Nephron progenitor cell (in vitro differentiated cells): ENCODE measurements at places on chromosomes 2 and 18.

DNA sequence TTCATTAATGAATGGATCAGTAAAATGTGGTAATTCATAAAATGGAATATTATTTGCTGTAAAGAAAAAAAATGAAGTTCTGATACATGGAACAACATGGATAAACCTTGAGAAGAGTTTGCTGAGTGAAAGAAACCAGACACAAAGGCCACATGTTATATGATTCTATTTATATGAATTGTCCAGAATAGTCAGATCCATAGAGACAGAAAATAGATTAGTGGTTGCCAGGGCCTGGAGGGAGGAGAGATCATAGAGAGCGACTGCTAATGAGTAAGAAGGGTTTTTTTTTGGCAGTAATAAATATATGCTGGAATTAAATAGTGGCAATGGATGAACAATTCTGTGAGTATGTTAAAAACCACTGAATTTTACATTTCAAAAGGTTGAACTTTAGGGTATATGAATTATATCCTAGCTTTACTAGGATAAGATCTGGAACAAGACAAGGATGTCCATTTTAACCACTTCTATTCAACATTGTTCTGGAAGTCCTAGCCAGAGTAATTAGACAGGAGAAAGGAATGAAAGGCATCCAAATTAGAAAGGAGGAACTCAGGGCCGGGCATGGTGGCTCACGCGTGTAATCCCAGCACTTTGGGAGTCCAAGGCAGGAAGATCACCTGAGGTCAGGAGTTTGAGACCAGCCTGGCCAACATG lies 48.8 kb downstream of the MAPRE2 start:
- DNase-seq: no peak

GRCh38 chr18:78822949-78823285 lies 156.7 kb upstream of the SALL3 start:
- DNase-seq: no peak

DNA sequence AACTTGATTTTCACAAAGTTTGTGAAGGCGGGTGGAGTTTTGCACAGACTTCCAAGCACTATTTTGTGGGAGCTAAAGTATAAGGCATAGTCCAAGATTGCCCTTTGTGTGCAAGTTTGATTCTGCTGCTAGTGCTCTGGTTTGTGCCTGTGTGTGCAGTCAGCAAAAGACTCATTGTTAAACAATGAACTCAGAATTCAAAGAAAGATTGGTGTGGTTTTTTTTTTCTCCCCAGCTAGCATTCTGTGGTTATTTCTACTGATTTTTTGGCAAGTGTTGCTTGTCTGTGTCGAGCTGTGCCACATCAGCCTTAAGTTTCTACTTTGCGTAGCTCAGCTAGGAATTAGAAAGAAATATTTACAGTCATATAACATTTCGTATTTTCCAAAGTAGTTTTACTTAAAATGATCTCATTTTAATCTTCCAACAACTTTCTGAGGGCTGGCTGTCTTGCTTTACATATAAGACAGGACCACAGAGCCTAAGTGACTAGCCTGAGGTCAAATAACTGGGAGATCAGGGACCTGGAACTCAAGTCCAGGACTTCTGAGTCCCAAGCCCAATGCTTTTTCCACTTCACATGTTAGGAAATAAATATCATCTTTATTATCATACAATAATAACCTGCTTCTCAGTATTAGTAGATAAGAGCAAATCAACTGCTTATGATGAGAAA lies 69.8 kb downstream of the BABAM2 start:
- no peak for DNase-seq

- no peak for DNase-seq
These were observed 18.1 kb downstream of the FBXO48 start for GRCh38 chr2:68448671-68449653.

- DNase-seq: no peak
These were observed 73.7 kb upstream of the TGFA start for GRCh38 chr2:70627211-70627898.

DNA sequence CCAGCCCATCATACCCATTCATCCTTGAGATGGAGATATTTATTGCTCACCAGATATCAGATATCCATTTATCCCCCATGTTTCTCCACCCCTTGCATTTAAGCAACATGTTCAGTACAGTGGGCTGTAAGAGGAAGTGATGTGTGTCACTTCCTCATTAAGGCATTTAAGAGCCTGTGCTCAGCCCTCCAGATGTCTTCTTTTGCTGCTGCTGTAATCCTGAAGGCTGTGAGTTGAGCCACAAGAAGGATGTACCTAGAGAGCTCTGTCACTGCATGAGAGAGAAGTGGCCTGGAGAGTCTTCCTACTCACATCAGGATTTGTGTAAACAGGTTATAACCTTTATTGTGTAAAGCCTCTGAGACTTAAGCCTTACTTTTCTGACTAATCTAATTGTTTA lies 151.8 kb upstream of the UNC80 start:
- no peak for DNase-seq

GRCh38 chr18:79944126-79944731 lies 7.2 kb downstream of the SLC66A2 start:
- DNase-seq: no peak

DNA sequence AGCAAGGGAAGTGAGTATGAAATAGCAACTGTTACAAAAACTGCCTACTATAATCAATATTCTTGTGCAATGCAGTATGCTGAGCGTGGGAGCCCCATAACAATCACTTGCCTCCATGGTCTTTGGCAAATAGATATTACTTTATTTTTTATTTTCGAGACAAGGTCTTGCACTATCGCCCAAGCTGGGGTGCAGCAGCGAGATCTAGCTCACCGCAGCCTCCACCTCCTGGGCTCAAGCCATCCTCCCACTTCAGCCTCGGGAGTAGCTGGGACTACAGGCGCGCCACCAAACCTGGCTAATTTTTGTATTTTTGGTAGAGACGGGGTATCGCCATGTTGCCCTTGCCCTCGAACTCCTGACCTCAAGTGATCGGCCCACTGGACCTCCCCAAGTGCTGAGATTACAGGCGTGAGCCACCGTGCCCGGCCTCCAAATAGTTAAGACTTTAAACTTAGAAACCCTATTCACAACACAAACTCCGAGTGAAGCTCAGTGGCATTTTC lies 1.2 kb upstream of the CCNT2 start:
- peak; percentile 14 for DNase-seq

DNA sequence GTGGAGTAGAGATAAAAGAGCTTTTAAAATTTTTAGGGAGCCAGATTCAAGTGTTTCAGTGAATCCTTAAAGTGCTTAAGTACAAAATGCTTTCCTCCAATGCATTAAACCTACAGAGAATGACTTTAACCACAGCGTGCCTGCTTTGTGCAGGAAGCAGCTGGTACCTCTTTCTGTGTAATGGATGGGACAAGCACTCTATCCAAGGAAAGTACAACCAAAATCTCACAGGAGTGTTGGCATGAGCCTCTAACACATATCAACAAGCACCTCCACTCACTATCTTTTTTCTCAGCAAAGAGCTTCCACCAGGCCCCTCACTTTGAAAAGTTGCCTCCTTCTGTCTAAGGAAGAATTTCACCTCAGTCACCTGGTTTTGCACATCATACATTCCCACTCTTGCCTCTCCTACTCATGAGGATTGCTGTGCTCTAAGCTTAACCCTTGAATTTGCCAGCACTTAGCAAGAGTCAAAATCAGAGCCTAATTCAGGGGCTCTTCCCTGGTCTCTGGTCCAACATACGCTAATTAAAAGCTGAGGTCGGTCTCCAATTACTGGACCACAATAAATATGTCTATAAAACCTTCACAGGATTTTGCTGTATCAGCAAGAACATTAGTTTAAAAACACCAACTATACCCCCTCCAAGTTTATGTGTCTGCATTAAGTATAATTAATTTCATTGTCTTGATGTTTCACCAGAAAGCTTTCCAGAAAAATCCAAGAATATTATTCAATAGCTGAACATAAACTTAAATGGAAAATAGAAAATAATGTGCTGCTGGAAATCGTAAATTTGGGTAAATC lies 68.9 kb downstream of the ZNF521 start:
- DNase-seq: no peak

GRCh38 chr2:202377207-202377761 lies 1.2 kb downstream of the BMPR2 start:
- peak; percentile 58 for DNase-seq

GRCh38 chr18:24601585-24601984 lies 141.1 kb downstream of the HRH4 start:
- no peak for DNase-seq

DNA sequence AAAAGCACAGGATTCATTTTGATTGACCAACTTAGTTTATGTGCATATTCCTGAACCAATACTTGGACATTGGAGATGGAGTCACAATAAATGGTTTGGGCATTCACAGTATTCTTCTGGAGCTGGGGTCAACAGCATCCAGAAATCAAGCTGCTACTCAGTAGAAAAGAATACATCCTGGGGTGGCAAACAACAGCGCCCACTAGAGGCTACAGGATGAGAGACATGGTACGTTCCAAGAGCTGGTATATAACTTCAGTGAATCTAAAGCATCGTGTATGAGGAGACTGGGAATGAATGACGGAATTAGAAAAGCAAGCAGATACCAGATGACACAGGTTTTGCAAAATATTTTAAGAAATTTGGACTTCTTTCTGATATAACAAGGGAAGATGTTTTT lies 142.9 kb upstream of the FIGN start:
- DNase-seq: peak; percentile 29

GRCh38 chr2:62474176-62474575 lies 31.8 kb downstream of the TMEM17 start:
- no peak for DNase-seq

- no peak for DNase-seq
These were observed 115.8 kb downstream of the CABLES1 start for GRCh38 chr18:23250893-23251656.

- peak; percentile 16 for DNase-seq
These were observed 318.1 kb downstream of the PDE11A start for GRCh38 chr2:177754492-177754873.

DNA sequence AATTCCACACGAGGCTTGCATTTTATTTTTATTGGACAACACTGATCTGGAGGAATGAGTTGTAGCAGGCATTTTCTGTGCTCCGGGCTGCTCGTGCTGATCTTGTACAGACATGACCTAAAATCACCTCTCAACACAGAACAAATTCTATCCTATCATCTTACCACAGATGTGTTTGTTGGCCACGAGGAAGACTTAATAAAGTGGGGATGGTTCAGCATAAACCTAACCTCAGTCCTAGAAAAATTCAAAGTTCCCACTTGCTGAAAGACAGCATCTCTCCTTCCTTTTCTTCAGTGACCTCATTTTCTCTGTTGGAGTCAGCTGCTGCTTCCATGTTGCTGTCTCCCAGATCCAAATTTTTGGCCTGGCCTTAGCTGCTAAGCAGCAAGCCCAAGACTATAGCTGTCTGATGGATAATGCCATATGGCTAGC lies 45.3 kb downstream of the RBKS start:
- no peak for DNase-seq

DNA sequence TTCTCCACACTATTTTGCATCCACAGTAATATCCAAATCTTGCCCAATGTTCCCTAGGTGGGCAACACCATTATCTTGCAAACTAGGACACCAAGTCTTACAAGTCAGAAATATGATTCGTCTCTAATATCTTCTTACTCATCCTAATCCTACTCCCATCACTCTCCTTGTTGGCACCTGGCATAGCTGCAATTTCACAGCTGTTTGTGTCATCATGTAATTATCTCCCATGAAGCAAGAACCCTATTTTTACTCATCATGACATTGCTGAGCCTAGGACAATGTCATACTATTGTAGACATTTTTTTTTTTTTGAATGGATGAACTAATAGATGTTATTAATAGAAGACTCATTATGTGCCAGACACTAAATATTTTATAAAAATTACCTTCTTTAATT lies 91.3 kb upstream of the CCDC141 start:
- DNase-seq: no peak

DNA sequence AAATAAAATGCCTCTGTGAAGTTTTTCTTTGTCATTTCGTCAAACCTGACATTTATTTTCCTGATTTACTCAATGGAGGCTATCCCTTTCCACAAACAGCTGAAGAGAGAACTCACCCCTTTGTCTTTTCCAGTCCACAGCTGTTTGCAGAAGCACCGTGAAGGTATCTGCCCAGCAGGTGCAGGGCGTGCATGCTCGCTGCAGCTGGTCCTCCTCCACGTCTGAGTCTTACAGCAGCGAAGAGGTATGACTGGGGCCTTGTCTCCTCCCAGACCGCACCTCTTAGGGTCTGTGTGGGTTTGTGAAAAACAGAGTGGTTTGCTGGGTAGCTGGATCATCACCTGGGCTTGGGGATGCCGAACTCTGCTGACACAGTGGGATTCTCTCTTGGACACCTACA lies 9.7 kb downstream of the SPP2 start:
- DNase-seq: no peak

DNA sequence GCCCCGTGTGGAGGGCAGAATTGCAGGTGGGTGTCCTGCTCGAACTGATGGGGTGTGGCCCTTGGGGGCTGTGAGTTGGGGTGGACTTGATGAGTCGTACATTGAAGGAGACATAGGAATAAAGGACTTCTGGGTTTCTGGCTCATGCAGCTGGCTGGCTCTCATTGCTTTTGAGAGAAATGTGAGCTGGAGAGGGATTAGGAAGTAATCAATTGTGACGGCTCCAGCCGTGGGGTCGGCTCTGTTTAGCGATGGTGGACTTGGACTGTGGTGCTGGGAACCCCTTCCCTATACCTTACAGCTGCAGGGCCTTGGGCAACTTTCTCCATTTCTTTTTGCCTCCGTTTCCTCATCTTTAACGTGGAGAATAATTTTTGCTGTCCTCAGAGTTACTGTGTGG lies 9.2 kb downstream of the IMPA2 start:
- DNase-seq: no peak

DNA sequence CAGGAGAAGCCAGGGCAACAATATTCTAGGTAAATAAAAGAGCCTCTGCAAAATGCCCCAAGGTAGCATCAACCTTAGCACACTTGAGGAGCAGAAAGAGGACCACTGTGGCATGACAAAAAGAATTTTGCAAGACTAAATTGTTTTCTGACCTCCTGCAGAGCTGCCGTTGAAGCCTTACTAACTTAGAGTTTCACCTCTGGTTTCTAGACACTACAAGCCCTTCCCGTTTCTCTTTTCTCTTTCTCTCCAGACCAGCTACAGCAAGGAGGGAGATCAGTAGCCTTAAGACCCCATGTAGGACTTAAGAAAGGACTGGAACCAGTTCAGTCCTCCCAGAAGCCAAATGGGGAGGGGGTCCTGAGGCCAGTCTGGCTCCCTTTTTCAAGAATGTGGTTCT lies 73.3 kb upstream of the SP3 start:
- no peak for DNase-seq

- no peak for DNase-seq
These were observed 192.2 kb upstream of the PXDN start for GRCh38 chr2:1936427-1936980.

DNA sequence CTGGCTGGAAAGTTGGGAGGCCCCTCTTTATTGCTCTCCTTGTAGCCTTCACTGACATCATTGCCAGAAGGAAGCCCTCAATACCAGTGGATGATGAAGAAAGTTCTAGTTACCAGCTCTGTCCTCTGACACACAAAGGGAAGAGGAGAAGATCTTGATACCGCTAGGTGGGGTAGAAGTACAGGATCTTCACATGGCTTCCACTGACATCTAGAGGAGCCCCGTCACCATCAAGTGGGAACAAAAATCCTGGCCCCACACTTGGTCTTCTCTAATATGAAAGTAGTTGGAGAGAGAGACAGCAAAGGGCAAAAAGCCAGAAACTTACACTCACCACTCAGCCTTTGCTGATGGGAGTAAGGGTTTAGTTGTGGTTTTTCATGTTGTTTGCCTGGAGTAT lies 12.4 kb downstream of the XIRP2 start:
- DNase-seq: peak; percentile 8
